Activated CD4-positive, alpha-beta memory T cell treated with anti-CD3 and anti-CD28 coated beads for 36 hours (primary cell): ENCODE measurements at places on chromosomes 13 and 19.

GRCh38 chr13:71118779-71119364, 748.1 kb downstream of the DACH1 start:
- DNase-seq = no peak

GRCh38 chr13:112072534-112073244, 5.7 kb downstream of the SOX1 start:
- no peak for DNase-seq

GRCh38 chr19:36436531-36436930, 18.1 kb upstream of the ZFP82 start:
- no peak for DNase-seq

DNA sequence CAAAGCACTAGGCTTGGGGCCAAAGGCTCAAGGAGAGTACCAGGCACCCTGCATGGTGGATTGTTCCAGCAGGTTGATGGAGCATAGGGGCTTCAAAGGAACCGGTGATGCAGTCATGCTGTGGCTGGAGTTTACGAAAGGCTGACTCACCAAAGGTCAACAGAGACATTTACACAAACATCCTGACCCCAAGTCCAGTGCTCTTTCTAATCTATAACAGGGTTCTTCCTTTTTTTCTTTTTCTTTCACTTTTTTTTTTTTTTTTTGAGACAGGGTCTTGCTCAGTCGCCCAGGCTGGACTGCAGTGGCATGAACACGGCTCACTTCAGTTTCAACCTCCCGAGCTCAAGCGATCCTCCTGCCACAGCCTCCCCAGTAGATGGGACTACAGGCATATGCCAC, 35.6 kb upstream of the TPTE2 start:
- no peak for DNase-seq

- no peak for DNase-seq
Observed at GRCh38 chr19:56678205-56678604, 6.6 kb upstream of the ZNF835 start.

GRCh38 chr13:111623208-111623607, 302.8 kb downstream of the TEX29 start:
- DNase-seq = no peak

GRCh38 chr13:42149136-42149535, 100.7 kb downstream of the DGKH start:
- DNase-seq = no peak

- peak; percentile 15 for DNase-seq
Observed at GRCh38 chr13:21638319-21639282, 32.3 kb upstream of the FGF9 start.

DNA sequence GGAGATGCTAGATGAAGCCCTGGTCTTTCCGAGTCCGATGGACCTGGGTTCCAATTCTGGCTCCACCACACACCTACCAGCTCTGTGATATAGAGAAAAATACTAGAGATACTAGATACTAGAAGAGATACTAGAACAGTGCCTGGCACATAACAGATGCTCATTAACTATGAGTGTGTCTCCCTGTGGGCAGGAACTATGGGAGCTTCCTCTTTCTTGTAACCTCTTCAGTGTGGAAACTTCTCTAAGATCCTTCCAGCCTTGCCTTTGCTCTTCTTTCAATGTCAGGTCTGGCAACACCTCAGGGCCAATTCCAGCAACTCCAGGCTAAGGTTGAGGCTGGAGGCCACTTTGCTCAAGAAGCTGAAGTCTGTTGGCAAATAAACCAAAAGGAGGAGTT, 143.9 kb downstream of the KATNAL1 start:
- DNase-seq = no peak

GRCh38 chr13:41565216-41565615, 107.9 kb downstream of the RGCC start:
- DNase-seq = no peak

- no peak for DNase-seq
Observed at GRCh38 chr13:107216046-107216755, 648.3 kb upstream of the ARGLU1 start.

- no peak for DNase-seq
Observed at GRCh38 chr19:44003461-44004009, 778 bp downstream of the ZNF230 start.

- no peak for DNase-seq
Observed at GRCh38 chr13:112647256-112647655, 42.6 kb upstream of the ATP11A start.

DNA sequence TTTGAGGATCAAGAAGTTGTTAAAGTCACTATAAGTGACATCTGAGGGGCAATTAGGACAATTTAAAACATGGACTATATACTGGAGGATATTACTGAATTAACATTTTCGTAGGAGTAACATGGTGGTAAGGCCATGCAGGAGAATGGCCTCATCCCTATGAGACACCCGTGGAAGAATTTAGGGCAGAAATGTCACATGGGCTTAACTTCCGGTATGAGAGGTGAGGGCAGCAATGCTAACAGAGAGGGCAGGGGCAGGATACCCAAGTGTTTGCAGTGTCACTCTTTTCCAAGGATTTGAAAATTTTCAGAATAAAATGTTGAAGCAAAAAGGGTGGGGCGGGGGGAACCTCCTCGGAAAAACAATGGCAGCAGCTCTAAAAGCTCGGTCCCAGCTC, 23.6 kb downstream of the RANBP3 start:
- no peak for DNase-seq

DNA sequence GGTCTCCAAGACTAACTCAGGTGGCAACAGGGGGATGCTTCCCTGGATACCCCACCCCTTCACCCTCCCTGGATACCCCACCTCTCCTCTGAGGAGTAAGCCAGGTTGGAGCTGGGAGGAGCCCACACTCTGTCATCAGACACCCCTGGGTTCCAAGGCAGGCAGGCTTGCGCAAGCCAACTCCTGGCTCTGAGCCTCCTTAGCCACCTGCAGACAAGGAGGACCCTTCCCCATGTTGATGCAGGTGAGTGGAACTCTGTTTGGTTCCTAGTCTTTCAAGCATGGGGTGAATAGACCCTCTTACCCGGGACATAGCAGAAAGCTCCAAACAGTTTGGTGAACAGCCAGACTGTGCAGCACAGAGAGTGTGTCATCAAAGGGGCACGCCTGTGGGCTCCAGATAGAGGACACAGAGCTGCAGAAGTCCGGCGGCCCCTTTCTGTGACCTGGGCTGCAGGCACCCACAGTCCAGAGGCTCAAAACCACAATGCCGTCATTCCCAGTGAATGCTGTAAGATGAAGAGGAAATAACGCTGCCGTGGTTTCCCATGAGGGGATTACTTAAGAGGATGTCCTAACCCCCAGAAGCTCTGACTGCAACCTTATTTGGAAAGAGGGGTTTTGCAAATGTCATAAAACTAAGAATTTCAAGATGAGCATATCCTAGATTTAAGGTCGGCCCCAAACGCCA, 12.1 kb upstream of the HAS1 start:
- no peak for DNase-seq

DNA sequence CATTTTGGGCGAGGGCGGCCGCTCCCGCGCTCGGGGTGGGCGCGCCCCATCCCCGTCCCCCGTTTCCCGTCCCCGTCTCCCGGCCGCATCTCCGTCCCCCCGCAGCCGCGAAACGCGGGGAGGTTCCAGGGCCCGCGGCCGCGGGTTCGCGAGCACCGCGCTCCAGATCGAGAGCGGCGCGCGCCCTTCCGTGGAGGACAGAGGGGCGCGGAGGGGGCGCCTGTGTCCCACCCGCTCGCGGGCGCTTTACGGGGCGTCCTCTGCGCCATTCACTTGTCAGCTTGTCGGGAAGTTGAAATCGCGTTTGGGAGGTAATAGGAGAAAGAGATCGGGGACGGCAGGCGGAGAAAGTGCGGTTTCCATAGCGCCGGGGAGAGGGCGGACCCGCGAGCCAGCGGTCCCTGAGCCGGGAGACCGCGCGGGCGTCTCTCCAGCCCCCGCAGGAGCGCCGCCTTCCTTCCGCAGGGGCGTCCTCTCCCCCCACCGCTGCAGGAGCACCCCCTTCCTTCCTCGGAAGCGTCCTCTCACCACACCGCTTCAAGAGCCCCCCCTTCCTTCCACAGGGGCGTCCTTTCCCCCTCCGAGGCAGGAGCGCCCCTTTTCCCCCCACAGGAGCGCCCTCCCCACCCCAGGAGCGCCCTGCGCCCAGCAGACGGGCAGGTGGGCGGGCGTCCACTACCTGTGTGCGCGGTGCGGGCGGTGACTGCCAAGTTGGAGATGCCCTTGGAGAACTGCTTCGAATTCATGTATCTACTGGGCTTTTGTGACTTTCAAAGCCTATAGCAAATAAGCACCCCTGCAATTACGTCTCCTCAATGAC, 962 bp upstream of the IRS2 start:
- peak; percentile 45 for DNase-seq

GRCh38 chr19:18419195-18419698, at the start of gene SSBP4:
Gene SSBP4, plus strand, starts transcription at chr19:18419398. Its CDS starts 251 bp downstream, at chr19:18419649.
- peak; percentile 79 for DNase-seq

GRCh38 chr19:11141937-11142527, 13.6 kb downstream of the SPC24 start:
- no peak for DNase-seq

DNA sequence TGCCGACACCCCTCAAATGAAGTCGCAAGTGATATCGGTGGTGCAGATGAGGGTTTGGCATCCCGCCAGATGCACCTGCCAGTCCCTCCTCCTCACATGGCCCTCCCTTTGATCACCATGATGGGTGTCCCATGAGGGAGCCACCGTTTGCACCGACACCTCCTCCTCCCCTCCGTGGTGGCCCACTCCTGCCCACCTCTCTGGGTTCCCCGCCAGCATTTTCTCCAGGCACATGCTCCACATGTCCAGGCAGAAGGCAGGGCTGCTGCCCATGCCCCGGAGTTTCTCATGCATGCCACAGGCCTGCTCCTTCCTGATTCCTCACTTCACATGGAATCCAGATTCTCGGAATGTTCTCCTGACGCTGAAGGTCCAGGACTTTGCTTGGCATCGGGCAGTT, 49.3 kb downstream of the COL4A2 start:
- no peak for DNase-seq

GRCh38 chr13:107477772-107478379, 737.5 kb downstream of the LIG4 start:
- no peak for DNase-seq

DNA sequence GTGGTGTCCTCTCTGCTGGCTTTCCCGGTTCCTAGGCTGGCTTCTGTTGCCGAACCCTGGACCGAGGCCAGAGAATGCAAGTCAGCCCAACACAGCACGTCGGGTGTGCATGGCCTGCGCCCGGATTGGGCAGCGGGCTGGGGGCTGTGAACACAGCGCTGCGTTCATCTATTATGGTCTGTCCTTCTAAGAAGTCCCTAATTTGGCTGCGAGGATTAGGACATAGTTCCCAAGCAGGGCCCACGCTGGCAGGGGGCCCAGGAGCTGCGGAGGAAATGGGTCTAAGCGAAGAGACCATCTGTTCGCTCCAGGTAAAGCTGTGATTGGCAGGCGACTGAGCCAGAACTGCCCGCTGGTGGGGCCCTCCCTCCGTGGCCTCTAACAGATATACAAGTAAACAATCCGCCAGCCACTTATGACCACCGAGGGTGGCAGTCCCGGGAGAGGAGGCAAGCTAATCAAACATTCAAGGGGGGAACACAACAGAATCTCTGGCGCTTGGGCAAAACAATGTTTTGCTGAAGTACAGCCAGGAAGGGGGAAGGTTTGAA, 6.0 kb downstream of the SYCE2 start:
- DNase-seq = no peak

GRCh38 chr19:10316229-10317044, 622 bp upstream of the FDX2 start:
- no peak for DNase-seq

- DNase-seq = peak; percentile 97
Observed at GRCh38 chr19:6767357-6768235, at the start of gene SH2D3A. Gene SH2D3A, minus strand, starts transcription at chr19:6767435. Its CDS starts 3,687 bp downstream, at chr19:6763748.

- DNase-seq = peak; percentile 13
Observed at GRCh38 chr13:80338781-80339562, 2.0 kb downstream of the SPRY2 start.
